ENCODE measurements at places on chromosomes 5 and 9.

DNA sequence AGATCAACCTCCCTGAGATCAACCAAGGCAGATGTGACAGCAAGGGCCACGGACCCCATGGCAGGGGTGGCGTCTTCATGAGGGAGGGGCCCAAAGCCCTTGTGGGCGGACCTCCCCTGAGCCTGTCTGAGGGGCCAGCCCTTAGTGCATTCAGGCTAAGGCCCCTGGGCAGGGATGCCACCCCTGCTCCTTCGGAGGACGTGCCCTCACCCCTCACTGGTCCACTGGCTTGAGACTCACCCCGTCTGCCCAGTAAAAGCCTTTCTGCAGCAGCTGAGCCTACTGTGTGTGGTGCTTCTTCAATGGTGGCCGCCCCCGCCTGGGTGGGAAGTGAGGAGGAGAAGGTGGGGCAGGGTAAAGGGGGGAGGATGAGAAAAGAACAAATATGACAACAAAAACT lies 8.3 kb downstream of the GPX3 start:
- H3K36me3 ChIP-seq: peaks cover 42% of the 10 kb centered on the region
- no peaks in the 10 kb centered on the region for H3K27me3 ChIP-seq
- no peak for DNase-seq

GRCh38 chr5:124393584-124394379 lies 352.7 kb downstream of the ZNF608 start:
- no peaks in the 10 kb centered on the region for H3K36me3 ChIP-seq
- H3K4me3 ChIP-seq: no peak overlapping the region
- H3K27me3 ChIP-seq: no peaks in the 10 kb centered on the region
- no peaks in the 10 kb centered on the region for H3K4me1 ChIP-seq
- no peak for DNase-seq

DNA sequence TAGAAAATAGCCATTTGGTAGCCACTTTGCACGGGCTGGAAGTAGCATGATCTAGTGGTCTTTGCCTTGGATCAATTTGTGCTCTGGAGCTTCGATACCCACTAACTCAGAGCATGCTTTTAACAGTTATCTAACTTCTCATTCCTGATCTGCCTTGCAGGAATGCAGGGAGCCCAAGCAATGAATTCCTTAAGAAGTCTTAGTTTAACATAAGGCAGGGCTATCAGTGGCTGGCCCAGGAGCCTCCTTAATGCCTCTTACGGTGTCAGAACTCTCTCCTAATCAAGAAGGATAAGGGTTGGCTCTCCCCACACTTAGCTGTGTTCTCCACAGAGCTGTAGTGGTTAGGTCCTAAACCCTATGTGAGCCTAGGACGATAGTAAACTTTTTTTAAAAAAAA lies 95.8 kb upstream of the TBCA start:
- no peaks in the 10 kb centered on the region for H3K36me3 ChIP-seq
- no peak overlapping the region for H3K27ac ChIP-seq
- 0 out of 2 replicates have a peak, but pooled peaks cover 5% of the 10 kb centered on the region for H3K4me1 ChIP-seq
- H3K4me3 ChIP-seq: no peak overlapping the region
- DNase-seq: no peak

DNA sequence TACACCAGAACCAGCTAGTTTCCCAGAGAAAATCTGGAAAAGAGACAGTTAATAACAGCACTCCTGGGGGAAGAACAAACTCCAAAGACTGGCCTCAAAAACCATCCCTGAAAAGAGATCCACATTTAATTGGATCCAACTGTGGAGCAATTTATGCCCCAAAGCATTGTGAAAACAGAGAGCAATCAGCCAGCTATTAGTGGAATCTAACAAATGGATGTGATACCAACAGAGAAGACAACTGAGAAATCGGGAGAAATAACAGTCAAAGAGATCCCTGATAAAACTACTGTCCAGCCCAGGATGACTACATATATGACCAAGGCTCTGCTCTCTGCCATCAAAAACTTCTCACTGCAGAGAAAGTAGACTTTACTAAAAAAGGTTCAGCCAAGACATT lies 40.5 kb upstream of the TRIO start:
- DNase-seq: no peak
- H3K27ac ChIP-seq: no peak overlapping the region
- H3K4me1 ChIP-seq: no peaks in the 10 kb centered on the region
- H3K27me3 ChIP-seq: no peaks in the 10 kb centered on the region

DNA sequence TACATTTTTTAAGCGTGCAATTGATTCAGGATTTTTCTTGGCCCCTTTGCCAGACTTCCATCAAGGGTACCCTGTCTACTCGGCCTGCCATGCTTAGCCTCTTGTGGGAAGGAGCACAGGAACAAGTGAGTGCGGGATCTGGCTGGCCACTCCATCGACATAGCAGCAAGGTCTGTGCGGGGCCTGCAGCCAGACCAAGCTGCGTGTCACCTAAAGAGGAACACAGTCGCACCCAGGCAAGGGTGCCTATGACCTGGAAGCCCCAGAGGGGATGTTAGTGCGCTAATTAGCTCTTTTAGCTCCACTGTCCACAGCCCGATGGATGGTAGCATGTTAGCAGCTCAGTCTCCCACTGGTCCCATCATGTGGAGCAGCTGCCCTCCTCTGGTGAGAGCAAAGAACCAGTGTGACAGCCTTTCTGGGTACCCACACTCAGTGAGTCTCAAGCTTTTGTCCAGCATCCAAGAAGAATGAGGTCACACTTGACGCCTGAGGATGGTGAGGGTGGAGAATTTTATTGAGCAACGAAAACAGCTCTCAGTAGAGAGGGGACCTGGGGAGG lies 38.7 kb downstream of the FTMT start:
- no peak overlapping the region for H3K27ac ChIP-seq
- no peak overlapping the region for H3K4me3 ChIP-seq
- no peaks in the 10 kb centered on the region for H3K27me3 ChIP-seq
- no peak for DNase-seq

DNA sequence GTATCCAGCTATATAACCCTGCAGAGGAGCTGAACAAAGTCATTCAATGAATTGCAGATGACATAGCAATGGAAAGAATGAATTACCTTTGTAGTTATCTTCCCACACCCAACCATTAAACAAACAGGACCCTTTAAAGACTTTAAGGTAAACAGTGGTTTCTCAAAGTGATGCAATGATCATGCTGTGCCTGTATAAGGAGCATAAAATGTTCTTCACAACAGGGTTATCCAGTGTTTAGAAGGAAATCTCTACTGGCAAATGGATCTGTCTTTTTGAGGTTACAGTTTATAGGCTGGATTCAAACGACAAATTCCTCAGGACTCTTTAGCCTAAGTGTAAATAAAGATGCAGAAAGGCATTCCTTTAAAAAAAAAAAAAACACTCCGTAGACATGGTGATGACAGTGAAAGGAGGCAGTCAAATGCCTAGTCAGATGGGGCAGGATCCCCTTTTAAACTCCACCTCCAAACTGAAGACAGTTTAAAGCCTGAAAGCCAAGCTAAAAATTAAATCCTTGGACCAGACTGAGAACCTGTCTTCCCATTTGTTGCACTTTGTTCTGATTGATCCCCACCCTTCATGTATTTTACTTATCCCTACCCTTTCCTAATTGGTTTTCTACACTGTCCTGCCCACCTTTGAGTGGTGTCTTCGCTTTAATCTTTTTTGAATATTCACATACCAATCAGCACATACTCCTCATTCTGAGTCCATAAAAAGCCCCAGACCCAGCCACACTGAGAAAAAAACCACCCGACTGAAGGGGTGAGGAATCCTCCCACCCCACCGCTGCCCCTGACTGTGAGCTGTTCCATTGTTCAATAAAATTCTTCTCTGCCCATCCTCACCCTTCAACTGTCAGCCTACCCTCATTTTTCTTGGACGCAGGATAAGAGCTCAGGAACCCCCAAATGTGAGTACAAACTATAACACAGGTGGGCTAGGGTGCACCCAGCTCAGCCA lies 761.3 kb upstream of the DMAC1 start:
- no peak for DNase-seq
- H3K27ac ChIP-seq: no peak overlapping the region
- H3K27me3 ChIP-seq: no peaks in the 10 kb centered on the region
- no peaks in the 10 kb centered on the region for H3K36me3 ChIP-seq
- no peaks in the 10 kb centered on the region for H3K4me1 ChIP-seq
- H3K4me3 ChIP-seq: no peak overlapping the region

GRCh38 chr5:126139773-126140172 lies 283.4 kb upstream of the GRAMD2B start:
- no peaks in the 10 kb centered on the region for H3K4me1 ChIP-seq
- DNase-seq: no peak
- H3K27ac ChIP-seq: no peak overlapping the region
- H3K4me3 ChIP-seq: no peak overlapping the region
- no peaks in the 10 kb centered on the region for H3K36me3 ChIP-seq

GRCh38 chr5:73306078-73306719 lies 133.2 kb downstream of the TMEM174 start:
- no peaks in the 10 kb centered on the region for H3K4me1 ChIP-seq
- no peaks in the 10 kb centered on the region for H3K36me3 ChIP-seq
- no peak overlapping the region for H3K27ac ChIP-seq
- peaks cover 51% of the 10 kb centered on the region for H3K27me3 ChIP-seq

- peaks cover 7% of the 10 kb centered on the region for H3K4me1 ChIP-seq
- DNase-seq: no peak
- H3K27ac ChIP-seq: no peak overlapping the region
- H3K36me3 ChIP-seq: peaks cover 1% of the 10 kb centered on the region
- H3K27me3 ChIP-seq: no peaks in the 10 kb centered on the region
Observed at GRCh38 chr9:127314911-127315310, 50.3 kb downstream of the GARNL3 start.

DNA sequence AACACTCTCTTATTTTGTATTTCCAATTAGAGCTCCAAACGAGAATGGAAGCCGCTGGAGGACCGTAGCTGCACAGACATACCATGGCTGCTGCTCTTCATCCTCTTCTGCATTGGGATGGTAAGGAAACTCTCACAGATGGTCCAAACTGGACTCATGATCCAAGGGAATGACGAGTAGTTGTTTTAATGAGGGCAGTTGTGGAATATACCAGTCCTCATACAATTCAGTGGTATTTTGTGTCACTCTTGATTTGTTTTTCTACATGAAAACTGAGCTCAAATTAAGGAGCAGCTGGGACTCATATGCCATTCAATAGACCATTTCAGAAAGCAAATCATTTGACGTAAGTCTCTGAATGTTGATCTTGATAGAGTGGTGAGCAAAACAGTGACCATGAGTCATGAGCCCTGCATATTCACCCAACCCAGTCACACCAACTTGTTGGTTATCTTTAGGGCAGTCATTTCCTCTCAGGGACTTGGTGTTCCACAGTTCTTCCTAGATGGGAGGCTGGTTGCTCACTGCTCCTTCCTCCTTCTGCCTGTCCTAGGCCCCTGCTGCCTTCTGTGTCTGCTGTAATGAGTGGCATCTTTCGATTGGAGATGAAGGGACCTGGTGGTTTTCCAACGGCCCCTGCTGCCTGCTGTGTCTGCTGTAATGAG lies 54.9 kb downstream of the SLC44A1 start:
- H3K27ac ChIP-seq: no peak overlapping the region
- peak; percentile 26 for DNase-seq
- H3K36me3 ChIP-seq: peaks cover 10% of the 10 kb centered on the region
- no peak overlapping the region for H3K4me3 ChIP-seq
- H3K4me1 ChIP-seq: peaks cover 40% of the 10 kb centered on the region
- H3K27me3 ChIP-seq: no peaks in the 10 kb centered on the region

DNA sequence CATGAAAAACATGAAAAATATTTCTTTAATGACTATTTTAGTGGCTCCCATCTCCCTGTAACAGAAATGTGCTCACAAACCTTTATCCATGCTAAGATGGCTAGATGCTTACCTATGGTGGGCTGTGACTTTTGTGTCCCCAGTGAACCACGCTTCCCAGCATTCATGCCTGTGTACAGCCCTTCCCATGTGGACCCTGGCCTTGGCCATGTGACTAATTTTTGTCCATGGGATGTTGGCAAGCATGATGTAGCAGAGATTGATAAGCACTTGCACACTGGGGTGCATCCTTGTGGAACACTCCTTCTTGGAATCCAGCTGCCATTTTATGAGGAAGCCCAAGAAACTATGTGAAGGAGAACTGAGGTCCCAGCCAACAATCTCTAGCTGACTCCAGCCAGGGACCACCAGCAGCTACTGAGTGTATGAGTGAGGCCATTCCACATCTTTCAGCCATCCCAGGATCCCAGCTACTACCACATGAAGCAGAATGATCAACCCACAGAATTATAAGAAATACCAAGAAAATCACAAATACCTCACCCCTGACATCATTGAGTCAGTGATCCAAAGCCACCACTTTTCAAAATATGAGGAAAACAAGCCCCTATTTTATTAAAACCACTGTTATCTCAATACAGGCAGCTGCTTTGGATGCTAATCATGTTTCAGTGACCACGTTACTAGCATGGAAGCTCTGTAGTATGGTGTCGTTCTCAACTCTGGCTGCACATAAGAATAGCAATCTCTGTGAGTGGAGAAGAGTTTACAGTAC lies 16.1 kb upstream of the RAI14 start:
- DNase-seq: no peak
- no peaks in the 10 kb centered on the region for H3K4me1 ChIP-seq
- H3K36me3 ChIP-seq: no peaks in the 10 kb centered on the region

GRCh38 chr5:85388770-85389169 lies 1004.1 kb upstream of the EDIL3 start:
- no peaks in the 10 kb centered on the region for H3K36me3 ChIP-seq
- H3K4me1 ChIP-seq: no peaks in the 10 kb centered on the region

DNA sequence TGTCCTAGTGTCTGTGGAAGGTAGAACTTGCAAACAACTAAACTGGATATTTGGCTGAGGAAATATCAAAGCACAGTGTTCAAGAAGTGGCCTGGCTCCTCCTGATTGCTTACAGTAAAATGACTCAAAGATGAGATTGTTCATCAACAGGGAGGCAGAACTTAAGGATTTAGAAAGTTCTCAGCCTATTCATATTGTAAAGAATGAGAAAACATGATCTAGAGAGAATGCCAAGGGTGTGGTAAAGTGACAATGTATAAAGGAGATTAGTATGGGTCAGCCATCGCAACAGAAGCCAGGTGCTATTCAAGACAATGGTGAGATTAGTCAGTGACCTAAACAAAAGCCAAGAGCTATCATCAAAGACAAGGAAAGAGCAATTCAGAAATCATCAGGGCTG lies 372.3 kb downstream of the SPOCK1 start:
- no peaks in the 10 kb centered on the region for H3K4me1 ChIP-seq
- no peak overlapping the region for H3K27ac ChIP-seq
- no peaks in the 10 kb centered on the region for H3K36me3 ChIP-seq
- no peaks in the 10 kb centered on the region for H3K27me3 ChIP-seq

- H3K4me3 ChIP-seq: no peak overlapping the region
- H3K36me3 ChIP-seq: no peaks in the 10 kb centered on the region
- H3K4me1 ChIP-seq: no peaks in the 10 kb centered on the region
- DNase-seq: no peak
- H3K27me3 ChIP-seq: no peaks in the 10 kb centered on the region
Observed at GRCh38 chr9:84493284-84493947, 152.9 kb upstream of the SLC28A3 start.

GRCh38 chr5:127331890-127332649 lies 41.5 kb downstream of the MEGF10 start:
- no peak overlapping the region for H3K4me3 ChIP-seq
- H3K27me3 ChIP-seq: no peaks in the 10 kb centered on the region
- DNase-seq: no peak
- no peak overlapping the region for H3K27ac ChIP-seq
- H3K4me1 ChIP-seq: no peaks in the 10 kb centered on the region
- no peaks in the 10 kb centered on the region for H3K36me3 ChIP-seq

- DNase-seq: no peak
- no peaks in the 10 kb centered on the region for H3K27me3 ChIP-seq
Observed at GRCh38 chr5:140165101-140165922, 9.7 kb upstream of the CYSTM1 start.

Measured in HepG2 (cell line).